ENCODE measurements at places on chromosomes 4 and X.

DNA sequence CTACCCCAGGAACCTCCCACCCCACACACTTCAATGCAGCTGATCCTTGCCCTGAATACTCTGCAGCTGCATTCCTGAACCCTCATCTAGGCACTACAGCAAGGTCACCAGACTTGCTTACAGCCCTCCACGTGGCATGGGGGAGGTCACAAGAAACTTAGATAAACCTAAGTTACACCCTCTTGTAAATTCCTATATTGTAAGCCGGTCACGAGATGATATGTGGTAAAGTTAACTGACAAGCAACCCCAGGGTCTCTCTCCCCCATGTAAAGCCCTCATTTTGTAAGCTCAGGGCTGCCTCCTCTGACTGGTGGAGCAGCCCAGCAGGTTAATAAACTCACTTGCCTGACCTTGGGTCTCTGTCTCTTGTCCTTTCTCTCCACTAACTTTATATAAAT lies 570.7 kb downstream of the PCDH7 start:
- no peak for DNase-seq

GRCh38 chr4:153019906-153020305 lies 83.8 kb downstream of the FHDC1 start:
- no peak for DNase-seq

- no peak for DNase-seq
Observed at GRCh38 chrX:131739823-131740222, 195.9 kb downstream of the OR13H1 start.

- DNase-seq, result no peak
Observed at GRCh38 chr4:173538148-173538908, 8.3 kb upstream of the HAND2 start.

DNA sequence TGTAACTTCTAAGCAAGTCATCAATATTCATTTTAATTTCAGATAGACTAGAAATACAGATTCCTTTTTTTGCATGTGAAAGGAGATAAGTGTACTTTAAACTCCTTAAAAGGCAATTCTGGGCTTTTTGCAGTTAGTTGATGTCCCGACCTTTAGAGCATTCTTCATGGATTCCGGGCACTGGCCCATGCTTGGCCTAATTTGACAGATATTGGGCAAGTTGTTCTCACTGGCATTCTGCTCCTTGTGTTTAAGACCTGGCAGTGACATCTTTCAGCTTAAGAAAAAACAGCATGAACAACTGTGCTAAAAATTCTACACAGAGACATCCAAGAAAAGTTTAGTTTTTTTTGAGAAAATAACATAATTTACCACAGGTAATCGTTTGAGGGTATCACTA lies 1037.2 kb downstream of the PCDH18 start:
- DNase-seq, result no peak

DNA sequence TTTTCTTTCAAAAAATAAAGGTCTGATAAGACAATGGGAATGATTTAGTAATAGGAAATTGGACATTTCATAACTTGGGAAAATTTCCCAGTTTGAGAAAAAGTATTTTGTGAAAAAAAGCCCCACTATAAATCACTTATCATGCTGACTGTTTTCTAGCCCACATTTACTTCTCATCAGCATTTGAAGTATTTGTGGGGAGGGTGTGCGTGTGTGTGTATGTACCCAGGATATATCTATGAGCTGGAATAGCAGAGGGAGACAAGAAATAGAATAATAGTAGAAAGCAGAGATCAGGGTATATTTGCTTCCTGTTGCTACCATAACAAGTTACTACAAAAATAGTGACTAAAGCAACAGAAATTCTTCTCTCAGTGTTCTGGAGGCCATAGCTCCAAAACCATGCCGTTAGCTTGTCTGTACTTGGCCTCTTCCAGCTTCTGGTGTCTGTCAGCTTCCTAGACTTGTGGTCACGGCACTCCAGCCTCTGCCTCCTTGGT lies 139.8 kb downstream of the PTTG2 start:
- no peak for DNase-seq

Measured in ACHN (cell line).